ENCODE measurements at places on chromosomes 5 and 9.

DNA sequence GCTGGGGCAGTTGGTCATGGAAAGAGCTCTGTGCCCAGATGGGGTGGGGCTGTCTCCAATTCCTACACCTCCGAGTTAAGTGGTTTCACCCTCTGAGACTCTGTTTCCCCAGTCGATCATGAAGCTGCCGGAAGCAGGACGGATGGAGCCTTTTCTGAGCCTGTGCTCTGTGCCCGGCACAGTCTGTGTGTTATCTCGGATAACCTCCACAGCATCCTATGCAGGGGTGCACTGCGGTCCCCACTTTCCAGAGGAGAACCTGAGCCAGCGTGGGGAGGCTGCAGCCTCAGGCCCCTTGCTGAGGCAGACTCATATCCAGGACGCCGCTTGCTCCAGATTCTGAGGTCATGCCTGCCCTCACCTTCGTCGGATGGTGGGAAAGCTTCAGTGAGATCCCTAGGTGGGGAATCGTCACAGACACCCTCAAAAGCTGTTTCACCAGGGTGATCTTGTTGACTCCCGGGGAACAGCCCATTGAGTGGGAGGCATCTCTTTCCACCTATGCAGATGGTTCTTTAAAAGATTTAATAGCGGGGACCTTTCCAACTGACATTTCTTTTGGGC lies 6.9 kb upstream of the COL5A1 start:
- no peak overlapping the region for H3K4me3 ChIP-seq
- DNase-seq, result no peak

DNA sequence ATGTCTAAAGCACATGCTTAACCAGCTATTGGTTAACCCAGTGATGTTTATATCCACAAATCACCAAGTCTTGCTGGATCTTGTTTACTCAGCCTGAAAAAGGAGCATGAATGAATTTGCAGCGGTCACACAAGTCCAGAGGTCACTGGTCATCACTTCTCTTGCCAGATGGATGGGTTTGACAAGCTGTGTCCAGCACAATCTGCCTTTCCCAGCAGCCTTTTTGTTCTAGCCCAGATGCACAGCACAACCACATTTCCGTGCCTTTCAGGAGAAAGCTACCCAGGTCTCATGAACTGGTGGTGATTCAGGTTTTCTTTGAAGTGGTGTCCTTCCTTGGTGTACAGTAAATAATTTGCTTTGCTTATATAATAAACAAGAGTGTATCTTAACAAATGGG lies 32.1 kb downstream of the TMEM252 start:
- H3K36me3 ChIP-seq, result no peaks in the 10 kb centered on the region
- H3K4me3 ChIP-seq, result no peak overlapping the region
- DNase-seq, result no peak
- H3K27ac ChIP-seq, result peak overlapping the region; percentile 10
- no peaks in the 10 kb centered on the region for H3K27me3 ChIP-seq
- H3K4me1 ChIP-seq, result peaks cover 15% of the 10 kb centered on the region

GRCh38 chr5:141806626-141807025 lies 71.6 kb downstream of the PCDH1 start:
- H3K4me3 ChIP-seq, result no peak overlapping the region
- H3K27ac ChIP-seq, result no peak overlapping the region
- H3K36me3 ChIP-seq, result no peaks in the 10 kb centered on the region
- DNase-seq, result no peak
- H3K4me1 ChIP-seq, result no peaks in the 10 kb centered on the region

DNA sequence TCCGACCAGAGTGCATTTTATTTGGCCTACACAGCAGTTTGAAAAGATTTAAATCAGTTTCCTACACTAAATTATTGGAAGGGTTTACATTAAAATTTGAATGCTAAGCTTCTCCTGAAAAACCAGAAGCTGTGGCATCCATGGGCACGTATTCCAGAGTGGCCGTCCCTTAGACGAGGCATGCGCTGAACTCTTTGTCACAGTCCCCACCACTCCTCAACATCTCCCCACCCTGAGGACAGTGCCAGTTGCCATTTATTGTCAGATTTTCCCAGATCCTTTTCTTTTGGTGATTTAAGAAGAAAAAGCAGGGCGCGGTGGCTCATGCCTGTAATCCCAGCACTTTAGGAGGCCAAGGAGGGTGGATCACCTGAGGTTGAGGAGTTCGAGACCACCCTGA lies 39.9 kb upstream of the UNC5A start:
- DNase-seq, result peak; percentile 8
- no peaks in the 10 kb centered on the region for H3K36me3 ChIP-seq
- H3K27me3 ChIP-seq, result peaks cover 2% of the 10 kb centered on the region
- H3K4me1 ChIP-seq, result no peaks in the 10 kb centered on the region
- no peak overlapping the region for H3K27ac ChIP-seq
- no peak overlapping the region for H3K4me3 ChIP-seq

DNA sequence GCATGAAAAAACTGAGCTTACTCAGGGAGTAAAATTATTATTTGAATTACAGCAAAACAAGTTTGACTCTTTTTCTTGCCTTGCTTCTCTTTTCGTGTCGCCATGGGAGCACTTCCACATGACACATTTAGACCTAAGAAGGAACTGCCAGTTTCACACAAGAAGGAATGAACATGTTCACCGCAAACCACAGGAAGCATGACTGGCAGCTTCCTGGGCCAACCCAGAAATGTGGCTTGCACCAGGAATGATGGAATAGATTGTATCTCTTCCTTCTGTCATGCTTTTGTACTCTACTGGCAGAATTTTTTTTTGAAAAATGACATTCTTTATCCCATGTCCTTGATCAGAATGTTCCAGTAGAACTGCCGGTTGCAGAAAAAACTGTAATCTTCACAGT lies 32.9 kb upstream of the MAN2A1 start:
- H3K4me3 ChIP-seq, result no peak overlapping the region
- H3K27me3 ChIP-seq, result no peaks in the 10 kb centered on the region
- no peaks in the 10 kb centered on the region for H3K36me3 ChIP-seq
- DNase-seq, result no peak

DNA sequence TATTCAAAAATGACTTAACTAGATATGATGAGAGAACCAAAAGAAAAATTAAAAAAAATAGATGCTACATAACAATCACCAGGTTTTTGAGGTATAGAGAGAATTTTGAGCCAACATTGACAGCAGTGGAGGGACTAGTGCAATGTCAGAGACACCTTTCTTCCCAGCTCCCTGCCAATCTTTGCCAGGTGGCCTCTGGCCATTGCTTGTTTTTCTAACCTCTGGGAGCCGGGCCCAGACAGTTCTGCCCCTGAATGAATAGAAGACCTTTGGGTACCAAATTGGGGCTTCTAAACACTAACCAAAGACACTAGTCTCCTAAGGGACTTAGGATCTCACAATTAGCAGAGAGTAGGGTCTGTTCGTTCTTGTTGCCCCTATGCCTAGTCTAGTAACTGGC lies 33.4 kb downstream of the FOXD1 start:
- H3K27ac ChIP-seq, result no peak overlapping the region
- peaks cover 16% of the 10 kb centered on the region for H3K27me3 ChIP-seq
- no peaks in the 10 kb centered on the region for H3K36me3 ChIP-seq
- H3K4me3 ChIP-seq, result no peak overlapping the region

DNA sequence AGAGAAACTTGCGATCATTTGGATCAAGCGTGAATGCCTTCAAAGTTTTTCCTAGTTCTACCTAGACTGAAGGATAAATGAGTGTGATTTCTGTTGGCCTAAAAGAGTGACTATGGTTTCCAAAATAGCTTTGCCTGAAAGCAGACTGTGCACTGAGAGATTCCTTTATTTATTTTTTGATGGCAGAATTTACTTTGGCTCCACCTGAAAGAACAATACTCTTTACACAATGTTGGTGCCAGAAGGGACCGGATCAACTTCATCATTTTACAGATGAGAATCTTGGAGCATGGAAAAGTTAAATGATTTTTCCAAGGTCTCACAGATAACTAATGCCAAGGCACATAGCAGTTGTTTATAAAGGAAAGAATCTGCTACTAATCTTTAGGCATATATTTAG lies 199.6 kb downstream of the KCTD16 start:
- no peak for DNase-seq
- H3K27ac ChIP-seq, result no peak overlapping the region
- no peaks in the 10 kb centered on the region for H3K4me1 ChIP-seq
- no peaks in the 10 kb centered on the region for H3K27me3 ChIP-seq
- H3K36me3 ChIP-seq, result no peaks in the 10 kb centered on the region
